Activated naive CD8-positive, alpha-beta T cell treated with anti-CD3 and anti-CD28 coated beads, Interleukin-2, amount 50 U/mL, for 16 hours (primary cell): ENCODE measurements at places on chromosomes 1 and 21.

DNA sequence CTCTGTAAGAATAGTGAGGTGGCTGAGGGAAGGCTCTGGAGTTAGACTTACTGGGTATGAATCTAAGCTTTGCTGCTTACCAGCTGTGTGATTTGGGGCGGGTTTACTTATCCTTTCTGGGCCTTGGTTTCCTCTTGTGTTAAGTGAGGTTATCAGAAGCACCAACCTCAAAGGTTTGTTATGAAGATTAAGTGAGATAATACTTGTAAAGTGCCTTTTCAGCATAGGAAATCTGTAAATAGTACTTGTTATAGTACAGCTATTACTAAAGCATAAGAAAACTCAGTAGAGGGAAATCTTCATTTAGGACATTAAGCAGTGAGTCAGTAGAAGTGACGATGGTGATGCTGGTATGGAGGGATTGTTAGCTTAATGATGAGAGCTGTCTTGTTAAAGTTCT lies 12.1 kb downstream of the HHAT start:
- DNase-seq: no peak

GRCh38 chr1:206112600-206113301 lies 4.4 kb downstream of the AVPR1B start:
- DNase-seq: no peak

DNA sequence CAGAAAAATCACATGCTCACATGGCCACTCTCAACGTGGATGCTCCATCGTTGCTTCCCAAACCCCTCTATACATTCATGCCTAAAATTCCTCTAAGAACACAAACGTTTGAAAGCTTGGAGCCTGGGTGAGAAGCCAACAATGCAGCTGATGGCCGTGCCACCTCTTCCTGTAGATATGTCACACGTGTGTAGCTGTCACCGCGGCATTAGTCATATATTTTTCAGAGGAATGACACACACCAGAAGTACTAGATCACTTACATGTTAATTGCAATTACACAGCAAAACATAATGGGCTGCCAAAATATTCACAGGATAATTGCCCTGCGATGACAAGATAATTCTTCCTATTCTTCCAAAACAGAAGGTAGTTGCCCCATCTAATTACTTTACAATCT lies 112.7 kb upstream of the BACE2 start:
- DNase-seq: no peak

DNA sequence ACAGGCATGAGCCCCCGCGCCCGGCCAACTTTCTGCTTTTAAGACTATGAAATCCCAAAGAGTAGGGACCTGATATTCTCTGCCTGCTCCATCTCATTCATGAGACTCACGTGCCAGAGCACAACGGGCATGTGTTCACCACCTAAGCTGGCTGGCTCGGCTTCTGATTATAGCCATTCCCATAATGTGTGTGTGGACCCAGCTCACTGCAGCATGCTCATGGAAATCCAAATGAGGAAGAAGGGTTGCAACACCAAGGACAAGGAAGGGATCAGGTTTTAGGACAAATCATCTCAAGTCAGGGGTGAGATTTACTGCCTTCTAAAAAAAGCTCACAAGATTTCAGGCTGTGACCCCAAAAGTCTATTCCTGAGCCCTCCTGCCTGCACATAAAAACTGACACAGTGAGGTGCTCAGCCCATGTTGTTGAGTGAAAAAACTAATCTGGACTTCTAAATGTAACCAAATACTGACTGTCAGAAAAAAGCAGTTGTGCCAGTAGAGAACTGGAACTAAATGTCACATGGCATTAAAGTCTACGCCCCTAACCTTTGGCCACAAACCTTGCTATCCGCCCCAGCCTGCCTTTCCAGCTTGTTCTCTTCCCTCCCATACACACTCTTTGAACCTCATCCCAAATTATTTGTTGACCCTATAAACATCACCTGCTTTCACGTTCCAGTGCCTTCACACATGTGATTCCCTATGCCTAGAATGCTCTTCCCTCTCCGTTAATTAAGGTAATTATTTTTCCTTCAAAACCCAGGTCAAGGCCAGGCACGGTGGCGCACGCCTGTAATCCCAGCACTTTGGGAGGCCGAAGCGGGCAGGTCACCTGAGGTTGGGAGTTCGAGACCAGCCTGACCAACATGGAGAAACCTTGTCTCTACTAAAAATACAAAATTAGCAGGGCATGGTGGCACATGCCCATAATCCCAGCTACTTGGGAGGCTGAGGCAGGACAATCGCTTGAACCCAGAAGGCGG lies 9.1 kb upstream of the COA7 start:
- no peak for DNase-seq

DNA sequence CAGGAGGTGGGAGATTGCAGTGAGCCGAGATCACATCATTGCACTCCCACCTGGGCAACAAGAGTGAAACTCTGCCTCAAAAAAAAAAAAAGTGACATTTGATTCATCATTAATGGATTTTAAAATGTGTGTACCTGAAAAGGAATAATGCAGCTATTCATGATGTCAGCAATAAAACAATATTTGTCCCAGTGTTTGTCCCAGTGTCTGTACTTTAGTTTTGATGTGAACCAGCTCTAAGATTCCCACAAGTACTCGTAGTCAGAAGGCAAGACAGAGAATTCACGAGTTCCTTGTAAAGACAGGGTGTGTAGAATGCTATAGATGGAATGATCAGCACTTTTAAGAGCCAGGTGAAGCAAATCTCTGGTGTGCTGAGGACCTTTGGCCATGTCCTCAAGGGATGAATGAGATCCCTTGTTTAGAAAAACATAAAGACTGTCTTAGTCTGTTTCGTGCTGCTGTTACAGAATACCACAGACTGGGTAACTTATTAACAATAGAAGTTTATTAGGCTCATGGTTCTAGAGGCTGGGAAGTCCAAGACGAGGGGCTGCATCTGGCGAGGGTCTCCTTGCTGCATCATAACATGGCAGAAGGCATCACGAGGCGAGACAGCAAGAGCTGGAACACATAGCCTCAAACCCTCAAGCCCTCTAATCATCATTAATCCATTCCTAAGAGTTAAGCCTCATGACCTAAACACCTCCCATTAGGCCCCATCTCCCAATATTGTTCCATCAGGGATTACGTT lies 12.0 kb upstream of the TMPRSS2 start:
- no peak for DNase-seq

DNA sequence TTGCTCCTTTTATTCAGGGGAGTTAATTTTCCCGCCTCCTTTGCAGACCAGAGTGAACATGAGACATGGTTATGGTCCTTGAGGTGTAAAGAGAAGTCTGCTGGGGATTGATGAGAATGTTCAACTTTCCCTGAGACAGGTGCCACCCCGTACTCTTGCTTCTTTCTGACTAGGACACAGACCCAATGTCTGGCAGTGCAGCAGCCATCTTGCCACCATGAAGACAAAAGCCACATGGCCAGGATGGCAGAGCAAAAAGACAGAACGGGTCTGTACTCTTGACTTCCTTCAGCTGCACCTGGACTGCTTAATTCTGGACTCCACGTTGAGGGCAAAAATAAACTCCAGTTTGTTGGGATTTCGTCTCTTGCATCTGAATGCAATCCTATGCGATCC lies 54.1 kb downstream of the KLHDC7A start:
- no peak for DNase-seq

GRCh38 chr1:47661040-47661439 lies 223.2 kb downstream of the FOXD2 start:
- no peak for DNase-seq

GRCh38 chr1:35573198-35574124 lies at the start of gene TFAP2E:
TSS of gene TFAP2E (plus strand) at chr1:35573314. CDS start at chr1:35573578, 264 bp downstream.
- no peak for DNase-seq

DNA sequence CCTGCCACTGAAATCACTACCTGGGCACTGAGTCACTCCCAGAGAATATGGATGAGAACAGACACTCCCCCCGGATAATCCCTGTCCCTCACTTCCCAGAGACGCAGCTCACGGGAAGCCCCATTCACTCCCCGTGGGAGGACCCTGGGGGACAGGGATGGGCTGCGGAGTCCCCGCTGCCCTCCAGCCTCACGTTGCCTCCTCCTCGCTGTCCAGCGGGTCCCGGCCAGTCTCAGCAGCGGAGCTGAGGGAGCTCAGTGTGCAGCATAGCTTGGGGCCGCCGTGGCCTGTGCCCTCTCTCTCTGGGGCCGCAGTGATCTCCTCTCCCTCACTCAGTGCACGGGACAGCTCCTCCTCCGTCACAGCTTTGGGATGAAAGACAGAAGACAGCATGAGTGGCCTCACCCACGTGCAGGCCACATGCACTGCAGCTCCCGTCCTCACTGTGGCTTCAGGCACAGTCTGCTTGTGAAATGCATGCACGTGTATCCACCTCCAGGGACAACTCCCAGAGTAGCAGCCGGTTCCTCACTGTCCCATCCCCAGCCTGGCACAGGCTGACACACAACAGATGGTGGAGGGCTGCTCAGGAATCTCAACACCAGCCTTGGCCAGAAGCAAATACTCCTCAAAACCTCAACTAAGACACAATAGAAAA lies 7.4 kb downstream of the CFAP410 start:
- DNase-seq: no peak

- DNase-seq: no peak
Measured at GRCh38 chr1:162991444-162991843, 77.7 kb upstream of the RGS4 start.

- DNase-seq: no peak
Measured at GRCh38 chr1:110266834-110267233, 56.7 kb downstream of the KCNC4 start.

DNA sequence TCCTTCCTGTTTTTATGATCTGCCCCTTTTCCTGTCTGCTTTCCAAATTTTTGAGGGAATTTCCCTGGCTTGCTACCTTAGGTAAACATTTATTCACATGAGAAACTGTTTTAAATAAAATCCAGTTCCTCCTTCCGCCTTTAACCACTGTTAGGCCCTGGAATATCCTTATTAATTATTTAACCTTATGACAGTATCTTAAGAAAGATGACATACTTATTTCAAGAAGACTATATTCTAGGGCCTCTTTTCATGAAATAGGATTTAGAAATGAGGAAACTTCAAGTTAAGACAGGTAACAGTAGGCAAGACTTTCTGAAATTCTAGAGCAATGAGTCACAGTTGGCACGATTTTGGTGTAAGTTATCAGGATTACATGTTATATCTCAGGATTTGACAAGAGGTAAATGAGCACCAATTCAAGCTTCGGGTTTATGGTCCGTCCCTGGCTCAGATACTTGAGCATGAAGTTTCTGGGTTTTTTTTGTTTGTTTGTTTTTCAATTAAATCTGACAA lies 2.0 kb upstream of the TNFSF18 start:
- DNase-seq: no peak

DNA sequence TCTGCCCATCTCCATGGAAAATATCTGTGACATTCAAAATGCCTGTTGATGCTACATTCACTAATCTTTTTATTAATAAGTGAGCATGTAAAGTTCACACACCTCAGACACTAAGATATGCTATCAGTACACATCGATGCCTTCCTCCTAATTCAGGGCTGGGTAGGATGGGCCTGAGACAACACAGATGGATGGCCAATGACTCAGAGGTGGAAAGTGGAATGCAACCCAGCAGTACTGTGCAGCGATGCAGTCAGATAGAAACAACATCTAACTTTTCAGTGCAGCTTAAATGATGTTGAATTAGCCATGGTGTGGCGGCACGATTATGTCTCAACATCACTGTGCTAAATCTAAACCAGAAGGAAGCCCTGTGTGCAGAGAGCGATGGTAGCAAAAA lies 161.6 kb upstream of the KCNJ15 start:
- no peak for DNase-seq

DNA sequence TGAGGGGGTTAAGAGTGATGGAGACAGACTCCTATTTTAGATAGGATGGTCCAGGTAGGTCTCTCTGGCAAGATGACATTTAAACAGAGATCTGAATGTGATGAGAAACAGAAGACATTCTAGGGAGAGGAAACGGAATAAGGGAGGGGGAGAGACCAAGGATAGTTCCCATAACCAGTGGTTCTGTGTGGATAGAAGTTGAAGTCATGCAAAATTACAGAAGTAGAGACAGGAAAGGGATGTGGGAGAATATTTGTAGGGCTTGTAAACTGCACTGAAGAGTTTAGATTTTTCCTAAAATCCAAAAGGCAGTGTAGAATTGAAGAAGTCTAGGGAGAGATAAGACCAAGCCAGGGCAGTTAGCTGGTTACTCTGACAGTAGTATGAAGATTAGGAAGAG lies 200.6 kb downstream of the GRIK1 start:
- no peak for DNase-seq

GRCh38 chr1:54114001-54114400 lies 38.8 kb downstream of the CDCP2 start:
- no peak for DNase-seq

- no peak for DNase-seq
Measured at GRCh38 chr1:225933072-225933471, 7.9 kb downstream of the LEFTY2 start.

- no peak for DNase-seq
Measured at GRCh38 chr1:210298936-210299335, 29.8 kb upstream of the HHAT start.

- DNase-seq: no peak
Measured at GRCh38 chr1:214209260-214209808, 71.6 kb upstream of the SMYD2 start.

DNA sequence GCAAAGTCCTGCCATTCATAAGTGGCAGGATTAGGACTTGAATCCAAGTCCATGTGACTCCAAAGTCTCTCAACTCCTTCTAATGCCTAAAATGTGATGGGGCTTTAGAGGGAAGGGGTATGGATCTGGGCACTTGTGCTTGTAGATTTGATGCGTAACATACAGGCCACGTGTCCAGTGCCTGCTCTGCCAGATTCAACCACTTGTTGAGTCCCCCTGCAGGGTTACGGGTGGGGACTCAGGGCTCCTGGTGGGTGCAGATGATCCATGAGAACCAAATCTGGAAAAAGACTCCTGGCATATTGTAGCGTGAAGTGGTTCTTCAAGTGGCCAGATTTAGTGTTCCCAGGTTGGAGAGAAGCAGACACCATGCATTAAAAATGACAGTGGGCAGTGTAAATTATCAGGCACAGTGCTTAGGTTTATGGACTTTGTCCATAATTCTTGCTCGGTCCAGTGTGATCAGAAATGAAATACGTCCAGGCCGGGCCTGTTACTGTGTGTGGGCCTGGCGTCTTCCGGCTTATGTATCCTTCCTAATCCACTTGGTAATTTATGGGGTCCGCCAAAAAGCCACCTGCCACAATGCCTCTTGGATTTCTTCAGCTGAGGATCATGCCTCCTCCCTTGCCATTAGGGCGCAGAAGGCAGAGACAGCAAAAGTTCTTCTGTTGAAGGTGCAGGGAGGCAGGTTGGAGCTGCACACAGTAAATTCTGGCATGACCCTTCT lies 51.2 kb upstream of the LRP8 start:
- DNase-seq: no peak

GRCh38 chr1:226035915-226036314 lies 26.6 kb upstream of the H3-3A start:
- no peak for DNase-seq

- DNase-seq: no peak
Measured at GRCh38 chr1:55413286-55413685, 198.1 kb upstream of the USP24 start.

- DNase-seq: no peak
Measured at GRCh38 chr21:41359286-41359685, 2.5 kb upstream of the MX2 start.

GRCh38 chr1:8155528-8156186 lies 129.5 kb upstream of the ERRFI1 start:
- DNase-seq: no peak
